ENCODE measurements at places on chromosomes 11 and 22.

- no peak overlapping the region for H3K27ac ChIP-seq
- no peak overlapping the region for H3K4me3 ChIP-seq
- no peaks in the 10 kb centered on the region for H3K27me3 ChIP-seq
Measured at GRCh38 chr11:44277196-44278090, 32.5 kb downstream of the ALX4 start.

DNA sequence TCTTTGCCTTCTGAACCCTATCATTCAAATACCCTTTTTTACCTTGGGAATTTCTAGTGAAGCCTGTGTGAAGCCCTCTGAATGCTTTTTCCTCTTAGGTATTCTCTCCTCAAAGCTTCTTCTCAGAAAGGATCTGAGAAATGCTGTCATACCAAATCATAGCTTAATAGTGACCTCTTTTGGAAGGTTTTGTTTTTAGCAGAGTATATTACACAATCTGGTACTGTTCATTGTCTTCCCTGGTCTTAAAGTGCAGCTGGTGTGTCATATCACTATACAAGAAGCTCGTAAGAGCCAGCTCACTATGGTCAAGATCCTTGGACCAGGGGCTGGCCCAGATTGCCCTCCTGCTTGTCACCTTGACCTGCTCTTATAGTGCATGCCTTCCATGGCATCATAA lies 204.4 kb upstream of the ANO5 start:
- no peak for DNase-seq
- no peaks in the 10 kb centered on the region for H3K36me3 ChIP-seq
- no peaks in the 10 kb centered on the region for H3K27me3 ChIP-seq
- no peak overlapping the region for H3K27ac ChIP-seq
- no peaks in the 10 kb centered on the region for H3K4me1 ChIP-seq
- H3K4me3 ChIP-seq, result no peak overlapping the region

- H3K27ac ChIP-seq, result no peak overlapping the region
- no peak overlapping the region for H3K4me3 ChIP-seq
- no peaks in the 10 kb centered on the region for H3K4me1 ChIP-seq
- no peaks in the 10 kb centered on the region for H3K27me3 ChIP-seq
- H3K36me3 ChIP-seq, result no peaks in the 10 kb centered on the region
Measured at GRCh38 chr11:30365793-30366517, 43.1 kb downstream of the ARL14EP start.

- no peak for DNase-seq
- H3K4me3 ChIP-seq, result no peak overlapping the region
- H3K27me3 ChIP-seq, result no peaks in the 10 kb centered on the region
- H3K27ac ChIP-seq, result no peak overlapping the region
- H3K36me3 ChIP-seq, result no peaks in the 10 kb centered on the region
Measured at GRCh38 chr11:68381716-68382115, 69.3 kb downstream of the LRP5 start.

- no peak overlapping the region for H3K27ac ChIP-seq
- H3K4me3 ChIP-seq, result no peak overlapping the region
- DNase-seq, result no peak
- no peaks in the 10 kb centered on the region for H3K36me3 ChIP-seq
Measured at GRCh38 chr11:88979641-88980040, 86.1 kb downstream of the GRM5 start.

DNA sequence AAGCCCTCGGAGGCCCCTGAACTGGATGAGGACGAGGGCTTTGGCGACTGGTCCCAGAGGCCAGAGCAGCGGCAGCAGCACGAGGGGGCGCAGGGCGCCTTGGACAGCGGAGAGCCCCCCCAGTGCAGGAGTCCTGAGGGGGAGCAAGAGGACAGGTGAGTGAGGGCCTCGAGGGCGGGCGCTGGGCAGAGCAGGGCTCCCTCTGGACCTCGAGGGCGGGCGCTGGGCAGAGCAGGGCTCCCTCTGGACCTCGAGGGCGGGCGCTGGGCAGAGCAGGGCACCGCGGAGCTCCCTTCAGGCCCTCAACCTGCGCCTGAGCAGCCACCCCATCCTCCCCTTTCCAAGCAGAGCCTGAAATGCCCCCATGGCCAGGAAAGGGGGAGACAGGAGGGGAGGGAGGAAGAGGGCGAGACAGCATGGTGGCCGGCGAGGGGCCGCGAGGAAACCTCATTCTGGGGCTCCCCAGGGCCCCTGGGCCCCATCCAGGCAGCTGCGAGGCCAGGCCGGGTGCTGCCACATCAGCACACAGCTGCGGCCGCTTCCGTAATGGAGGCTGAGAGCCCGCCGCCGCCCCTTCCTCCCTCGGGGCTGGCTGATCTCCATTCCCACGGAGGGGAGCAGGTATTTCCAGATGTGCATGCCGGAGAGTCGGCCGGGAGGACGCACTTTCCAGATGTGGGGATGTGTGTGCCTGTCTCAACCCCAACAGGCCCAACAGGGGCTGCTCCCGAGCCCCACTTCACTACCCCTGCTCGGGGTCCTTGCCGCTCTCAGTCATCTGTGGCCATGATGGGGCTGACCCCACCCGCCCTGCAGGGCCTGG lies 10.0 kb downstream of the PRR33 start:
- H3K4me1 ChIP-seq, result no peaks in the 10 kb centered on the region
- no peak for DNase-seq
- H3K4me3 ChIP-seq, result no peak overlapping the region

GRCh38 chr11:120338107-120338933 lies 2.1 kb downstream of the ARHGEF12 start:
- no peaks in the 10 kb centered on the region for H3K27me3 ChIP-seq
- no peaks in the 10 kb centered on the region for H3K36me3 ChIP-seq
- no peak for DNase-seq
- peak overlapping the region; percentile 93 for H3K27ac ChIP-seq
